ENCODE measurements at places on chromosomes 5 and 9.

DNA sequence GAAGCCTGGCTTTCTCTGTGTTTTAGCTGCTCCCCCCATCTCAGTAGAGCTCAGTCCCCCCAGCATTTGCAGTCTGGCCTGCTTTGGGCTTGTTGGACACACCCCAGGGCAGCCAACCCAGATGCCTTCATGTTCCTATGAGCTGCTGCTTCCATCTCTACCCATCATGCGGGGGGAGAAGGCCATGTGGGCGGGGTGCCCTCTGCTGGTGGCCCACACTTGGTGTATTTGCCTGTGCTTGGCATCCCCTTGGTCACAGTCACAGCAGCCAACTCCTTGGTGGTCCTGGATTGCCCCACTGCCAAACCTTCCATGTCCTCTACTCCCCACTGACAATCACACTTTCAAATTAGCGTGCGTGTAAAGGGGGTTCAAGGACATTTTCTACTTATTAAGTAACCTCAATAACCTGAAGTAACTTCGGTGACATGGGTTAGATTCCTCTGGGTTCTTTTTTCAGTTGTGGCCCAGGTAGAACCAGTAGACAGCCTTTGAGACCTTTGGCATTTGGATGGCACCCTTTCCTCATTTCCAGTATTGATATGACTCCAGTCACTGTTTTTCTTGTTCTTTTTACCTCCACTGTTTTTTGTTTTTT is 42.8 kb downstream of the SNX30 start:
- peak; percentile 79 for DNase-seq

- no peak for DNase-seq
Observed at GRCh38 chr5:90015584-90016018, 394.0 kb downstream of the CETN3 start.

GRCh38 chr5:160237571-160238093 is 8.3 kb downstream of the FABP6 start:
- DNase-seq: no peak

DNA sequence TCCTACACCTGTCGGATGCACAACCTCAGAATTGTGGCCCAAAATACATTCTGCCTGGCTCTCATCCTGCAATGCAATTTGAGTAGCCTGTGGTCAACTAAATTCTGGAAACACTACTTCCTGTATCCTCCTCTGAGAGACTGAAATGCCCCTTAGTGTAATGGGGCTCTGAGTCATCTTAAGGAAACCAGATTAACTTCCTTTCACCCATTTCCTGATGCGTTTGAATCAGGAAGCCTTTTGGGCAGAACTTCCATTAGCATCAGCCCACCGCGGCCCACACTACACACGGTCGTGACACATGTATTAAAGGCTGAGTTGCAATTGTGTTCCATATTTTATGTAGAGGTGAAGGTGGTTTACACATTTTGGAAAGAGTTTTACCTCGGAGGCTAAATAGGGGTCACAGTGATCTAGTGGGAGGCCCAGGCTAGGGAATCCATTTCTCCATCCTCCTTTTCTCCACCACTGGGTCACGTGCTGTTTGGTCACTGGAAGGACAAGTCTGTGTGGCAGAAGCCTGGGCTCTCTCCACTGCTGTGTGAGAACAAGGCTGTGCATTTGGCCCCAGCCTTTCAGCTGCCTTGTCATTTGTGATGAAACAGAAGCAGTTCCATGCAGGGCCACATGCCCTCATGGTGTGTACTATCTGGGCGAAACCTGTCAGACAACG is 55.9 kb downstream of the DAP start:
- no peak for DNase-seq

GRCh38 chr9:121610638-121610953 is 40.8 kb upstream of the DAB2IP start:
- DNase-seq: no peak

DNA sequence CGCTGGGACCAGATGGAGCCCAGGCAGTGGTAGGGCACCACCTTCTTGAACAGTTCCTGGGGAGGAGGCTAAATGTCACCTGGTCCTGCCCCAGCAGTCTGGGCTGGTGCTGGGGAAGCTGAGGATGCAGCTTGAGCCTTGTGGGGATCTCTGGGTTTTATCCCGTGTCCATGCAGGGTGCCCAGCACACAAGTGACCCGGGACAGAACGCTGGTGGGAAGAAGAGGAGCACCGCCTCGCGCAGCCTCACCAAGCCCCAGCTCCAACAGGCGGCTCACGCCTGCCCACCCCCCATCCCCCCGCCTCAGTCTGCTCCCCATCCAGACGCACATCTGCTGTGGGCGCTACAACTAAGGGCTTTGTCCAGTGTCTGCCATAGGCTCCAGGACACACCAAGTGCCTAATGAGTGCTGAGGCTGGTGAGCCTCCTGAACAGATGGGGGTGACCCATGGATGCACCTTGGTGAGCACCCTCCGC is 13.8 kb downstream of the RALGDS start:
- no peak for DNase-seq

DNA sequence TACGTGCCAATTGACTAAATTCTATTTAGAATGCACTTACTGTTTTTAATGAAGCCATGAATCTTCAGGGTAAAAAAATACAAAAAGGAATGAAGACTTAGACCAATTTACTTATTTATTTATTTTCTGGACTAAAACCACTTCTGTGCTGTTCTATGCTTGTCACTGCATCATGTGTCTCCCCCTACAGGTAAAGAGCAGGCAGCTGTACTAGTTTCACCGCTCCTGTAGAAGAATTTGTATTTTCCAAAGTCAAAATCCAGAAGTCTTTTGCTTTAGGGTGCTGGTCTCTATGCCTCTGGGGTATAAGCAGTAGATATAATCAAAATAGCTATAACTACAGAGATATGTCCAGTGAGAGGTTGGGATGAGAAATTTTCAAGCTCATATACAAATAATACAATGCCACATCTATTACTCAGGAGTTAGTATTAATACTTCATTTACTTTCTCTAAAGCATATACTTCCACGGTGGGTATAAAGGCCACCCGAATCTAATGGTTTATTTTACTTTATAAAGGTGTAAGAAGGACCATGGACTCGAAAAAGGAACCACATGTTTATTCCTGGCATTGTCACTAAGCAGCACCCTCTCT is 591.5 kb downstream of the RAB3C start:
- DNase-seq: peak; percentile 7

- no peak for DNase-seq
Observed at GRCh38 chr5:9037048-9037447, 508.8 kb downstream of the SEMA5A start.

GRCh38 chr5:34542818-34543217 is 113.3 kb upstream of the RAI14 start:
- DNase-seq: no peak

- no peak for DNase-seq
Observed at GRCh38 chr5:17316970-17317459, 99.6 kb downstream of the BASP1 start.

- no peak for DNase-seq
Observed at GRCh38 chr5:96509721-96510350, 76.8 kb upstream of the PCSK1 start.

DNA sequence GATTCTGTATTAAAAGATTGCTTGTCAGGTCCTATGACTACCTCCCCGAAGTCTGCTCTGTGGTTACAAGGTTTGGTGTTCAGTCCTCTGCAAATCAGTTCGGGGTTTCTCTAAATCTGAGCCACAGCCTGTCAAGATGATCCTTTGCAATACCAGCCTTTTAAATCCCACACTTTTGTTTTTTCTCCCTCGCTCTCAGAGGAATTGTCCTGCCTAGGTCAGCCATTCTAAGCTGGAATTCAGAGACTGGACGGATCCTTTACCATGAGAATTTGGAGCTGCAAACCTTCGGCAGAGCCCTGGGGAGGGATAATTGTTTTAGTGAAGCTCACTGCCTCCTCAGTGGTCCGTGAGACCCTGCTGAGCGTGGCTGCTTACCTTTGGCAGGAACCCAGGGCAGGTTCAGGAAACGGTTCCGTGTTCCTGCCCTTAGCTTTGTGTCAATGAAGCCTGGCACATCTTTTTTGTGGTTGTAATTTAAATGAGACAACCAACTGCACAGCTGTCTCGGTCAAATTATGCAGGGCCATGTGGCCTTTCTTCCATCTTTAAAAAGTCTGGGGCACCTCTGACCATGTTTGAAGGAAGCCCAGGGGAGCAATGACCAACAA is 47.2 kb downstream of the EBF1 start:
- DNase-seq: no peak

DNA sequence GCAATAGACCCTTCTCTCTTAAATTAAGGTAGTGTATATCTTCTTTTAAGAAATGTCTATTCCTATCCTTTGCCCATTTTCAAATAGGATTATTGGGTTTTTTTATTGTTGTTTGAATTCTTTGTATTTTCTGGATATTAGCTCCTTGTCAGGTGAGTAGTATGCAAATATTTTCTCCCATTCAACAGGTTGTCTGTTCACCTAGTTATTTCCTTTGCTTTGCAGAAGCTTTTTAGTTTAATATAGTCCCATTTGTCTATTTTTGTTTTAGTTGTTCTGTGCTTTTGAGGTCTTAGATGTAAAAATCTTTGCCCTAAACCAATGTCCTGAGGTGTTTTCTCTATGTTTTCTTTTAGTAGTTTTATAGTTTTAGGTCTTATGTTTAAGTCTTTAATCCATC is 104.7 kb downstream of the CWC27 start:
- DNase-seq: no peak

- no peak for DNase-seq
Observed at GRCh38 chr9:92482329-92482728, at the start of gene ASPN. Gene ASPN, minus strand, starts transcription at chr9:92482506.

DNA sequence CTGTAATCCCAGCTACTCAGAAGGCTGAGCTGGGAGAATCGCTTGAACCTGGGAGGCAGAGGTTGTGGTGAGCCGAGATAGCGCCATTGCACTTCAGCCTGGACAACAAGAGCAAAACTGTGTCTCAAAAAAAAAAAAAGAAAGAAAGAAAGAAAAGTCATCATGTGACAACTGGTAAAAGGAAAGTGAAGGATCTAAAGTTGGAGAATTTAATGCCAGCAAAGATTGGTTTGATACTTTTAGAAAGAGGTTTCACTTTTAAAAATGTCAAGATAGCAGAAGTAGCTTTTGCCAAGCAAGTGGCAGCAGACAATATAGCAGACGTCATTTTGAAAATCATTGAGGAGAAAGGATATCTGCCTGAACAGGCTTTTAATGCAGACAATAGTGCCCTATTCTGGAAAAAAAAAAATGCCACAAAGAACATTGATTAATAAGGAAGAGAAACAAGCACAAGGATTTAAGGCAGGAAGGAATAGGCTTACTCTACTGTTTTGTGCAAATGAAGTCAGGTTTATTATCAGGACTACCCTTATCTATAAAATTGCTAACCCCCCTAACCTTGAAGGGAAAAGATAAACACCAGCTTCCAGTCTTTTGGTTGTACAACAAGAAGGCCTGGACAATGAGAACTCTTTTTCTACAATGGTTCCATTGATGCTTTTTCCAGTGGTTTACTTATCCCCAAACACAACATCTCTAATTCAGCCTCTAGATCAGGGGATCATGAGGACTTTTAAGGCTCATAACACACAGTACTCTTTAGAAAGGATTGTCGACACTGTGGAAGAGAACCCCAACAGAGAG is 12.0 kb downstream of the PKD2L2 start:
- DNase-seq: no peak

GRCh38 chr9:34744295-34745221 is 34.6 kb upstream of the CCL21 start:
- DNase-seq: no peak

DNA sequence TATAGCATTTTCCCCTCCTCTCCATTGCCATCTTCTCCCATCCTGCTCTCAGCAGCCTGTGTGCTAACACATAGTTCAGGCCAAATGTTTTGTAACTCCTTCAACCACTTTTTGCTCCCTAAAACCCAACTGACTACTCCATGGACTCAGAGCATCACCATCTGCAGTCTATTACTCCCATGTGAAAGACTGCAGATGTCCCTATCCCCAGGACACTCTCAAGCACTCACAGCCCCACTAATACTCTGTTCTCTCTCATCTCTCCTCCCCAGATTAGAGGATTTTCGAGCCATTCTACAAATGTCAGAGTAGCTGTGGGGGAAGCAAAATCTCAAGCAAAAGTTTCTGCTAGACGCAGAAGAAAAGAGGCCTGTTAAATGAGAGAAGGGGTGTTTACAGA is 99.3 kb downstream of the ITGA1 start:
- no peak for DNase-seq

Data from CD4-positive, alpha-beta T cell treated with Interferon gamma for 1 hour (primary cell).